ENCODE measurements at places on chromosomes 5 and 9.

DNA sequence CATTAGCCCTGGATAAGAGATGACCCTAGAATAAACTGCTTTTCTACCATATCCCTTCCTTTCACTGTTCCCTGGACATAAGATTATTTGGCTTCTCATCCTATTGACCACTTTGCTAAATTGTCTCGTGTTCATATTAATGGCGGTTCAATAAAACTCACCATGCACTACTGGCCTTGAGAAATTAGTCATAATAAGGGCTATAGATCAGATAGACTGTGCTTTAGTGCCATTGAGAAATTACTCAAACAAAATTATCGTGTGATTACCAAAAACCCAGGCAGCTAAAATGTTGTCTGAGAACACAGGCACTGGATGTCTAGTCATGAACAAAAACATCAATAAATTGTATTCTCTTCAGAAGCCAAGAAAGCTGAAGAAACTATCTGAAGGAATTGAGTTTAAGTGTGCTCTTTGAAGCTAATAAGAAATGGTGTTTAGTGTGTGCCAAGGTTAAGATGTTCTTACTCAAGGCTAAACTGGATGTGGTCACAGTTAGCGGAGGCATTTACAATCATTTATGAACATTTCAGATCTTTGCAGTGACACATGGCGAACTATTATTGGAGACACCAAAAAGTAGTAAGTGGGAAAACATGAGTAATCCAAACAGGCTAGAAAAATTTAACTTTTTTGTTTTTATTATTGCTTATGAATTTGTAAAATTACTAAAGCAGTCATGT, 460.4 kb upstream of the RORB start:
- no peak for DNase-seq

- no peak for DNase-seq
These were observed 211.6 kb upstream of the TMEM161B start for GRCh38 chr5:88480245-88480644.

- DNase-seq, result no peak
These were observed 431.6 kb downstream of the IRX1 start for GRCh38 chr5:4027088-4027734.

GRCh38 chr9:127396253-127396807, 639 bp upstream of the SLC2A8 start:
- no peak for DNase-seq

- no peak for DNase-seq
These were observed 68.3 kb downstream of the DCP2 start for GRCh38 chr5:113044776-113045465.

DNA sequence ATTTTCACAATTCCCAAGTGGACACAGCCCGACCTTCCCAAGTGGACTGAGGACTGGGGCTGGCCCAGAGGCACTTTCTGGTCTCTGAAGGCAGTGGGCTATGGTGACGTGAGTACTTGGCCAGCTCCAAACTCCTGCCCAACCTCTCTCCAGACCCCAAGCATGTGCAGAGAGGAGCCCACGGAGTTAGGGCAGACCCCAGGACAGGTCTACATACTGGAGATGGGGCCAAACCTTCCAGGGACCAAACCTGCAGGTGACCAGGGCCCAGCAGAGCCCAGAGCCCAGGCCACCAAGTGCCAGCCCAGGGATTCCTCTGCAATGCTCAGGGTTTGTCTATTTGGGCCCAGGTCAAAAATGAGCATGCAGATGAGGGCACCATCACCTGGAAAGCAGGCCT, 15.3 kb downstream of the BRD3 start:
- no peak for DNase-seq

DNA sequence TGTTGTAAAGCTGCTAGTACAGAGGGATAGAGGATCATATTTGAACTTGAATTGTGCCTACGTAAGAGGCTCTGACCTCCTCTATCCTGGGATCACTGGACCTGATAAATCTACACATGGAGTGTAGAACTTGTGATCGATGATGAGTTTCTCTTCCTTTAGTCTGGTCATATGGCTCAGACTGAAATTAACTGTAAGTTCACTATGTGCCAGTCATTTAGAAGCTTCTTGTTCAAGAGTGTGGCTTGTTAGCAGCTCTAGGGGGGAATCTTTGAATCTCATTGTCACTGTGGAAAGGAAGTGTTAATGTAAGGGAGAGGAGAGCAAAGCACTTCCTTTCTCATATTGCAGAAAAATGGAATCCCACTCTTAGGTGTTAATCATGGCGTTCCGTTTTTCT, 12.1 kb downstream of the ZBTB34 start:
- no peak for DNase-seq

DNA sequence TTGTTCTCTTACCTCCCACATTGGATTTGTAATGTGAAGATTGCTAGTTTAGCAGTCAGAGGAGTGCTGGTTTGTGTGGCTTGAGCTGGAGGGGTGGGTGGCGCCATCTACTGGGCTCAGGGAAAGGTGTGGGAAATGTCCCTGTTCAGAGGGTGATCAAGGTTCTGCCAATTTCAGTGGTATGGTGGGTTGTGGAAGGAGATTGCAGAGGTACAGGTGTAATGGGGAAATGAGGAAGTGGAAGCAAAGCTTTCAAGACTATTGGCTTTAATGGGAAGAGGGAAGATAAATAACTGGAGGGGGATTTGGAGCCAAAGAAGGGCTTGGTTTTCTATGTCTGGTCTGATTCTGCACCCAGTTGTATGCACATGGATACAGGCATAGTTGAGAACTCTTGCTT, 76.4 kb downstream of the OSMR start:
- no peak for DNase-seq

DNA sequence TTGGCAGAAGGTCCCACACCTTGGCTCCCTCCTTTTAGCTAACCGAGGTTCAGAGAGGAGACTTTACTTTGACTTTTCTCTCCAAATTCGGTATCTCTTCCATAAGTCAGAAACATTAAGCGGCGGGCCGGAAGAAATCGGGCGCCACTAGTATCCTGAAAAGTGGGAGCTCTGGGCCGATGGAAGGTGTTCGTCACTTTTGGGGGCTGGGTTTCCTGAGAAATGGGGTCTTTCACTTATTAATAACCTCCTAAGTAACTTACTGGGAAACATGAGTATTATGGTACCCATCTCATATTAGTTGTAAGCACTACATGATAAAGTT, 716 bp downstream of the STX17 start:
- no peak for DNase-seq

- DNase-seq, result no peak
These were observed 32.2 kb downstream of the HRH2 start for GRCh38 chr5:175690025-175690424.

DNA sequence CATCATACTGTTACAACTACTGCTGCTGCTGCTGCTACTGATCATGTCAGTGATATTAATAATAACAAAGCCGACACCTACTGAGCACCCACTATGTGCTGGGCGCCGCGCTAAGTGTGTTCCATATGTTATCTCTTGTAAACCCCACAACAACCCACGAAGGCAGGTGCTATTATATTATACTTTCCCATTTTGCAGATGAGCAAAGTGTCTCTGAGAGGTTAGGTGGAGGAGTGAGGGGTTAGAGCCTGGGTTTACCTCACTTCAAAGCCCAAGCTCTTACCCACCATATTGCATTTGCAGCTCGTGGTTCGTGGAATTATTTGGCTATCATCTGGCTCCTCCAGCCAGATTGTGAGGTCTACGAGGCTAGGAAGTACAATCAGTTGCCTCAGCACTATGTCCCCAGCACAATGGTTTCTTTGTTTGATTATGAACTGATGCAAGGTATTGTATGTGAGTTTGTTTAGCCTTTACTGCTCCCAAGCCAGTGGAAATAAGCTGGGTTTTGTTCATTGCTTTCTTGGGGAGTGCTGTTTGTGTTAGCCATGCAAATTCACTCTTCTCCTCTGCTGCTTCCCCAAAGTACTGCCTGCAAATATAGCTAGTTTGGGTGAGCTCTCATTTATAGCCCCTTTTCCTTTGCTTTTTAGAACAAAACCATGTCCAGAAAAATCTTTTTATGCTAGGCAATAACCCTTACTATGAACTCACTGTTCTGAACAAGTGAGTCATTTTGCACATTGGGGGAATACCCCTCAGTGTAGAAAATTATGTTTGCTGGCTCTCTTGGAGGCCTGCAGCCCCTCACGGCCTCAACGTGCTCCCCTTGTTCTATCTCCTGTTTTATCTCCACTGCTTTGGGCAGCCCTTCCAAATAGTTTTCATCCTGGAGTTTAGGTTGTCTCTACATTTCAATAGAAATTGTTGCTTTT, 47.9 kb downstream of the ALG2 start:
- no peak for DNase-seq

DNA sequence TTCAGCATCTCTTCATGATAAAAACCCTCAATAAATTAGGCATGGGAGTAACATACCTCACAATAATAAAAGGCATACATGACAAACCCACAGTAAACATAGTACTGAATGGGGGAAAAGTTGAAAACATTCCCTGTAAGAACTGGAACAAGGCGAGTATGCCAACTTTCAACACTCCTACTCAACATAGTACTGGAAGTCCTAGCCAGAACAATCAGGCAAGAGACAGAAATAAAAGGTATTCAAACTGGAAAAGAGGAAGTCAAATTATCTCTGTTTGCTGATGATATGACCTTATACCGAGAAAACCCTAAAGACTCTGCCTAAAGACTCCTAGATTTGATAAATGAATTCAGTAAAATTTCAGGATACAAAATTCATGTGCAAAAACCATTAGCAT, 167.6 kb downstream of the TMEM38B start:
- DNase-seq, result no peak

DNA sequence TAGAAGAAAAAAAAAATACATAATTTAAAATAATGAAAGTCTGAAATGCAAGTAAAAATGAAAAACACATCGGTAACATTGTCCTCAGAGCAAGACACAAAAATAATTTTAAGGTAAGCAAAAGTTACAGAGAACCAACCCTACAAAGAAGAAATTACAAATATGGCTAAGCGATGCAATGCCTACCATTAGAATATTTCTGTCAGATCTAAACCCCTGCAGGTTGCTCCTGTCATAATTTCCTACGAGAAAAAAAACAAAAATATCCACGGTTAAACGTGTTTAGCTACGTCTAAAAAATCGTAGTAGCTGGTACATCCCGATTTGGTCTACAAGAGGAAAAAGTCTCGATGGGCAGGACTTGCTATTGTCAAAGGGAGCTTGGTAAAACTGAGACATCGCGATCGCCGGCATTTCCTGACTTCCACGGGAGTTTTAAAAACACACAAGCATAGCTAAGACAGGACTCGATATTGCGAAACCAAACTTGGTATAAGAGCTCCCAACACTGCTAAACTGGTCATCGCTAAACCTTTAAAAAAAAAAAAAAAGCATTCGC, 1.1 kb upstream of the ANXA2R start:
- no peak for DNase-seq

- no peak for DNase-seq
These were observed 15.4 kb downstream of the IARS1 start for GRCh38 chr9:92278110-92278509.

GRCh38 chr5:69050214-69050613, 43.6 kb upstream of the SLC30A5 start:
- no peak for DNase-seq

DNA sequence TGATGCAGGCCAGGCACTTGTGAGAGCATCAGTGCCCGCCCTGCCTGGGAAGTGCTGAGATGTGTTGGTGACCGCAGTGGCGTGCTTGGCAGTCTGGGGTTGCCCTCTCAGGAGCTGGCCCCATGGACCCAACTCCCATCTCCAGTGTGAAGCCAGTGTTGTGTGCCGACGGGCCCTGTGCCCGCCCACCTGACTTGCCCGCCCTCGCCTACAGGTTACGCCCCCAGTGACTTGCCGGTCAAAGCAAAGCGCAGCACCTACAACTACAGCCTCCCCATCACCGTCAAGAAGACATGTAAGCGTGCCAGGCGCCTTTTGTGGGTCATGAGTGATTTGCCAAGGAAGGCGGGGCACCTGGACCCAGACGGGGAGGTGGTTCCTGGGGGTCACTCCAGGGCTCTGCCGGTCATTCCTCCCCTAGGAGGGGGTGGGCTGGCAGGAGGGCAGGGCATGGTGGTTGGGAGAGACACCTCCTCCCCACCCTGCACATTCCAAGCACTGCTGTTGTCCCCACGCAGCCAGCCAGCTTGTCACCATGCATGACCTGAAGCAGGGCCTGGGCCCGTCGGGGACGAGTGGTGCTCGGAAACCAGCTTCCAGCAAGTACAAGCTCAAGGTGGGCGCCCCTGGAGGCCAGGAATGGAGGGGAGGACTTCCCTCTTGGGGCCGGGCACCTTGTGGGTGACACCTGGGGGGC, 7.4 kb upstream of the CEL start:
- no peak for DNase-seq

DNA sequence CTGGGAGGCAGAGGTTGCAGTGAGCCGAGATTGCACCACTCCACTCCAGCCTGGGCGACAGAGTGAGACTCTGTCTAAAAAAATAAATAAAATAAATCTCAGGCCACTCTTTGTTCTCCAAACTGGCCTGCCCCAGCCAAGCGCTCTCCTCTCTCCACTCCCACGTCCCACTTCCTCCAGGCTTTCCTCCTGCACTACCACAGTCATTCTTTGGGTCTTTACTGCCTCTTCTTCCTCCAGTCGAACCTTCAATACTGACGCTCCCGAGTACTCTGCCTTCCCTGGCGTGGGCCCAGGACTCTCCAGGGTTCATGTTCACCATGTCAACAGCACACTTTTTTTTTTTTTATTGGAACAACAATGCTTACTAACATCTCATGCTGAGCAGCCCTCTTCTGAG, 23.9 kb downstream of the RNF130 start:
- DNase-seq, result no peak

GRCh38 chr5:111075520-111075919, 4.0 kb downstream of the TSLP start:
- no peak for DNase-seq

- no peak for DNase-seq
These were observed 42.5 kb downstream of the FRMPD1 start for GRCh38 chr9:37693260-37693659.

DNA sequence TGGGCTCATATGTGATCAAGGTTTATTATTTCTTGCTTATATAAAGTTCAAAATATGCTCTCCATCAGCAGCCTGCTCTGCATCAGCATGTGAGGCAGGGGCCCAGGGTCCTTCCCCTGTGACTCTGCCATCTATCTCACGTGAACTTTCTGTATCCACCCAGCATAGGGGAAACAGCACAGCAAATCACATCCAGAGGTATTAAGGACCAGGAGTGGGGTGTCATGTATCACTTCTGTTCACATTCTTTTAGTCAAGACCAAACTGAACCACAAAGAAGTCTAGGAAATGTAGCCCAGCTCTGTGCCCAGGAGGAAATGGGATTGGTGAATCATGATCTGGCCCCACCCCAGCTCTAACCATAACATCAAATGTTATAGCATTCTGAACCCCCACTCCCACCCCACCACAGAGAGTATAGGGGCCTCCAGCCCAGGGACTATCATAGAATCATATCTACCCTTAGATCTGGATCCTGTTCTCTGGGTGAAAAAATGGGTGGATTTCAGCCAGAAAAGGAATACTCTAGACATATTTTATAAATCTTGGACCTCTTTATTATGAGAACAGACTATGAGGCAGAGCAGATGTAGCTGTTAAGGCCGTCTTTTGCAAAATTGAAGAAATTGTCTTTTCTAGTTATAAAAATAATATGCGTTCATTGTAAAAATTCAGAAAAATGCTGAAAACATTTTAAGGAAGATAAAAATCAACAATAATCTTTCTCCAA, 473.7 kb downstream of the ARHGEF28 start:
- DNase-seq, result no peak

GRCh38 chr5:78824831-78825281, 160.3 kb downstream of the ARSB start:
- DNase-seq, result no peak
